ENCODE measurements at places on chromosomes 11 and 22. TPM values are rescaled to one million over a fixed set of nuclear protein-coding genes. Genes with fewer than 3 reads are reported as not detected.

The TRIM49 gene
- total RNA-seq, result not detected

The APOBEC3A gene
- total RNA-seq, result 3.8 TPM

The SPDYC gene
- total RNA-seq, result not detected

The BIK gene
- total RNA-seq, result not detected

The NRXN2 gene
- total RNA-seq, result 0.92 TPM

The CCDC89 gene
- 0.59 TPM for total RNA-seq

The TUBA8 gene
- 71.8 TPM for total RNA-seq

The FIBIN gene
- 7.0 TPM for total RNA-seq
